GM12878 (cell line): ENCODE measurements at places on chromosomes 13 and 19.

DNA sequence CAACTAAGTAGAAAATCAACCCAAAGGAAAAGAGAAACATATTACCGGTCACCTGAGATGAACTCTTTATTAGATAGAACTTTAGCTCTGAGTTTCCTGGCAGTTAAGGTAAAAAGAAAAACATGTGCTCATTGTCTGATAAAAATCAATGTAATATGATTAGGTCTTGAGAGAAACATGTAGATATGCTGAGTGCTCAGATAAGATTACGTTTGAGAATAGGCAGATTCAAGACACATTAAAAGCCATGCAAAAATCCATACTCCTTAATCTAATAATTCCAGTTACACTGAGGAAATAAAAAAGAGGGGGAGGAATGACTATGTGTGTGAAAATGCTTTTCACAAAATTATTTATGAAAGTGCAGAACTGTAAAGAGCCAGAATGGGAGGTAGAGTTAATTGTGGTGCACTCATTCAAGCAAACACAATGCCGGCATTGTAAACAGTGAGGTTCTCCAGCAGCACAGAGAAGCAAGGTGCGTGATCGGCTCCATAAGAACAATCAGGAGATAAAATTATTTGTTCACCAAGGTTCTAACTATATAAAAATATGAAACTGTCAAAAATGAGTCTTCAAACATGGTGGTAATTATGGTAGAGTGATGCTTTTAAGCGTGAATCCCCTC lies 88.8 kb downstream of the MBNL2 start:
- no peak for DNase-seq

DNA sequence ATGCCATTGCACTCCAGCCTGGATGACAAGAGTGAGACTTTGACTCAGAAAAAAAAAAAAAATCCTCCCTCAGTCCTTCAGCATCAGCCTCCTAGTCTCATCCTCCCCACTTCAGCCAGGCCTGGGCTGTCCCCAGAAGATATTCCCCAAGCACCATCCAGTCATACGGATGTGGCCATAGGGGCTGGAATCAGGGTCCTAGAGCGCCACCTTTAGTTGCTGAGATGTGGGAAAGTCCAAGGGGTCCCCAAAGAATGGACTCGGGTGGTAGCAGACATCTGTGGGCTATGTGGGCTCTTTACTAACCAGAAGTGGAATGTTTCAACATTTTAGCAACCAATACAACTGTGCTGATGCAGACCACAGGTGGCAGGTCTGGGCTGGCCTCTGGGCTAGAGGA lies 3.1 kb upstream of the TYROBP start:
- no peak for DNase-seq

GRCh38 chr13:99991828-99992775 lies 10.5 kb downstream of the ZIC2 start:
- DNase-seq = no peak

DNA sequence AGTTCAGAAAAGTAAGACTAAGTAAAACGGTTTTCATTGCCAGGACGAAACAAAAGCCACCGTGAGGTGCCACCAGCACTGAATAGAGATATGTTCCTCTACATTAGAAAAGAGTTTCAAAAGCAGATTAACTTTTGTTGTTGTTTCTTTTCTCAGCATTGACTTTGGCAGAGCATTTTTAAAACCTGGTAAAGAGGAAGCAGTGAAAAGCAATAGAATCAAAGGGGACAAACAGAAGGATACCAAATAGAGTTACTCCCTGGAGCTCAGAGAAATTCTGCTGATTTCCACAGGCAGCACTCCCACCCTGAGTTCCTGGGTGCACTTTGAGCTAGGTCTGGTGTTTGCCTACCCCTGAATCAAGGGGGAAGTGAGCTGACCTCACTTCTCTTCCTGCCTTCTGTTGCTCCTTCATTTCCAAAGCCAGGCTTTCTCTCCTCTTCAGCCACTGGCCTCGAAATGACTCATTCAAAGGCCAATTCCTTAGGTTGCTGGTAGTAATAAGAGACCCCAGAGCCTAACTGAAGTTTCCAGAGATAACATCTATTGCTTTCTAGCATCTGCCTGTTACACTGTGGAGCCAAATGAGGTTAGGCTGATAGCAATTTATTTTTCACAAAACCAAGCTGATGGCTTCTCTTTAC lies 11.3 kb upstream of the ERICH6B start:
- DNase-seq = no peak

DNA sequence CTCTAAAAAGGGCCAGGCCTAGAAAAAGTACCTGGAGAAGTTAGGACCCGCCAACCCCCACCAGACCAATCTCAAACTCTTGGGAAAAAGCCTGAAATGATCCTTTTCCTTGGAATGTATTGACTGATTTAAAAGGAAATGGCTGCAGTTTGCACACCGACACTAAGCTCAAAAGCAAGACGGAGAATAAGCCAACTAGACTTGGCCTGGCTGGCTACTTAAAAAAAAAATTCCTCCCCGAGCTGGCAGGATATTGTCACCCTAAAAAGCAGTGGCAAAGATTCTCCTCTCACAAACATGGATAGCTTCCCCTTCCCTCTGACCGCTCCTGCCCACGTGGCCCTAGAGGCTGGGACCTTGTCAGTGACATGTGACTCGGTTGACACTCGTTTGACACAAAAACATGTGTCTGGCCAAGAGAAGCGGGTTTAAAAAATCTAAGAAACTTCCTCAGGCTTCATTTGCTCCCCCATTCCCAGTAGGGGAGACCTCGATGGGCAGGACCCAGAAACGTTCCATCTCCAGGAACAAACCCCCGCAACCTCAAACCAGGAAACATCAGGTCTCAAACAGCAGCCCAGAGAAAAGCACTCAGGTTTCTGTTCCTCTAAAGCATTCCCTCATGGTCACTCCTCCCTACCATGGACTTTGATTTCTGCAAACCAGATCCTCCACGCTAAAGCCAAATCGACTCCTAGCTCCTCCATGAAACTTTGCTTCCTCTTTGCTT lies 1.3 kb downstream of the RFX1 start:
- DNase-seq = peak; percentile 34

GRCh38 chr13:35465371-35465770 lies 11.1 kb downstream of the MAB21L1 start:
- no peak for DNase-seq

GRCh38 chr19:7988307-7988706 lies 17.1 kb downstream of the ELAVL1 start:
- DNase-seq = no peak

GRCh38 chr19:1206864-1207450 lies 1.4 kb downstream of the STK11 start:
- no peak for DNase-seq

DNA sequence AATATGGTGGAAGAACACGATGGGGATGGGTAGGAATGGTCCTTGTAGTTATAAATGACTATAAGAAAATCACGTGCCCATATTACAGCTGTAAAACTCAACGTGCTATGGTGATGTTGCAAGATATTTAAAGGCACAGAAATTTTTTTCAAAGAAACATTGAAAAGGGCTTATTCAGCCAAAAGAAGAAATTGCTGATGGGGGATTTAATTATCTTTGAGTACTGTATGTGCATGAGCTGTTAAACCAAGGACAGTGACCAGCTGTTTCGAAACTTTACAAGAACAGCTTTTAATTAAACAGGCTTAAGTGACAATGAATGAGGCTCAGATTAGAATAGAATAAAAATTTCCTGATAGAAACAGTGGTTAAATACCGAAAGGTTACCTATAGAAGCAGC lies 339.0 kb downstream of the HS6ST3 start:
- no peak for DNase-seq

GRCh38 chr13:99041788-99042187 lies 63.9 kb upstream of the DOCK9 start:
- DNase-seq = peak; percentile 76

- no peak for DNase-seq
Observed at GRCh38 chr13:53041968-53042516, 13.4 kb downstream of the OLFM4 start.

DNA sequence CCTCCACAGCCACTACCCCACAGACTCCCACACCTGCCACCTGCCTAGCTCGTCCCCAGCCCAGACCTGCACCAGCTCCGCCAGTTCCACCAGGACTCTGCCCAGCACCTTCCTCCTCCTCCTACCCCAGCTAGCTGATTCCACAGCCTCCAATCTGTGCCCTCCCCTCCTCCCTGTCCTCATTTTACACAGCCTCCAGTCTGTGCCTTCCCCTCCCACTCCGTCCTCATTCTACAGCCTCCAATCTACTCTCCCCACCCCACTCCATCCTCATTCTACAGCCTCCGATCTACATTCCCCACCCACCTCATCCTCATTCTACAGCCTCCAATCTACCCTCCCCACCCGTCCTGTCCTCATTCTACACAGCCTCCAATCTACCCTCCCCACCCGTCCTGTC lies 7.3 kb downstream of the MYDGF start:
- DNase-seq = no peak

GRCh38 chr19:12778017-12778904 lies 2.9 kb upstream of the HOOK2 start:
- DNase-seq = no peak

DNA sequence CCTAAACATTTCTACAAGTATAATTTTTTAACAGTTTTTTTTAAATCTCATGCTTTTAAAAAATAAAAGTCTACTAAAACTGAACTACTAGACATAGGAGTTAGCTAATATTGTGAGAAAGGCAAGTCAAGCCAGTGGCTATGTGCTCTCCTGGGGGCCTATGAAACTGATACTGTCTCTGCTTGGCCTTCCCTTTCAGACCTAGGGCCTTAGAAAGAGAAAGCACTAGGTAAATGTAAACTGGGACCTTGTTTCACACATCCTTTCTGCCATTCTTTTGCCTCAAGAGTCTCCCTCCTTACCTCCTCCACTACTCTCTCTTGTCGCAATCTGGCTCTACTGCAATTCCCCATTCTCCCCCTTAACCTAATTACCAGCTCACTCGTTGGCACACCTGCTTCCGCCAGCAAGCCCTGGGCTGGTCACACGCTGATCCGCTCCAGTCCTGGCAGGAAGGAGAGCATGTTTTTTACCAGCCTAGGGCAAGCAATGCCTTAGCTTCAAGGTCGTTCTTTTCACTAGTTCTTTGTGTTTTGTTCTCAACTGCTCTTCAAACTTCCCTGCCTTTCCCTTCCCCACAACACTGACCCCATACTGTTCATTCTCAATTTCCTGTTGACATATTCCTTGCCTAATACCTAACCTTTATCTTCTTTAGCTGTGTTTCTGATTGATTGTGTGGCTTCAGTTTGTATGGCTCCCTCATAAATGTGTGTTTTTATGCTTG lies 23.1 kb downstream of the TBC1D4 start:
- DNase-seq = peak; percentile 49

GRCh38 chr13:21434588-21434987 lies 24.5 kb downstream of the ZDHHC20 start:
- DNase-seq = no peak

- DNase-seq = no peak
Observed at GRCh38 chr19:18433015-18433691, 4.8 kb downstream of the ISYNA1 start.

DNA sequence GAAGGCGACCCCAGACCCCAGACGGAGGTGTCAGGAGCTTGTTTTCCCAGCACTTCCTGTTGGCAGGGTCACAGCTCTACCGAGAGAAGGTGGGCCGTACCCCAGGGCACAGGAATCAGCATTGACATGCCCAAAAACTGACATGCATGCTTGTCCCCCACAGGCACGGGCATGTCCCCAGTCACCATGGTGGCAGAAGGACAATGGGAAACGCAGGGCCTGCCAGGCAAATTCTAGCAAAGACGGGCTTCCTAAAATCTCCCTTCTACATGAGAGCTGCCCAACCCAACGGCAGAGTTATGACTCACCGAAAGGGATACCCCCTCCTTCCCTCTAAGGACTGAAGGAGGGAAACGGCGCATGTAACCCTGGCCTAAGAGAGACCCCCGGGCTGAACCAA lies 18.5 kb downstream of the TSHZ3 start:
- no peak for DNase-seq

DNA sequence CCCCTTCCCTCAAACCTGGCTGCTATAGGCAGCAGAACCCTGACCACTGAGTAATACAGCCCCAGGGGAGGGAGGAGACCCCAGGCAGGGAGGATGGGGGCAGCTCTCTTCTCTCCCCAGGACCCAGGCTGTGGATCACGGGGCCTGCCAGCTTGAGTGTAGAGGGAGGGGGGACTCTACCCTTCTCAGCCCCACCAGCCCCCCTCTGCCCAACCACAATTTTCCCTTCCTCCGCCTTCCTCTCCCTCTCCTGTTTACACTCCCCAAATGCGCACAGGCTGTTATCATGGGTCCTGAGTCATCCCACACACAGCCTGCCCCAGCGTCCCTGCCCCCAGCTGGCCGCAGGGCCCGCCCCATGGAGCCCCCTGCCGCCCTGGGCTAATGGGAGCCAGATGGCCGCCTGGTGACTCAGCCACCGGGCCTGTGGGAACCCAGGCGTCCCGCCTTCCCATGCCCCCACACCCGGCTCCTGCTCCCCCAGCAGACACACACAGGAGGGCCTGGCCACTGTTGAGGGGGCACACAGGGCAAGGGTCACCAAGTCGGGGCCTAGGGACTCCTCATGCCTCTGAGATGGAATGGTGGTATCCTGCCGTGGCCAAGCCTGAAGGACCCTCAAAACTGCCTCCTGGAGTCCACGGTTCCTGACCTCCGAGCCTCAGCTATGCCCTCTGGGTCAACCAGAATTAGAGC lies 13.6 kb downstream of the CCDC97 start:
- no peak for DNase-seq

- no peak for DNase-seq
Observed at GRCh38 chr13:50908371-50908770, 1.2 kb upstream of the RNASEH2B start.

DNA sequence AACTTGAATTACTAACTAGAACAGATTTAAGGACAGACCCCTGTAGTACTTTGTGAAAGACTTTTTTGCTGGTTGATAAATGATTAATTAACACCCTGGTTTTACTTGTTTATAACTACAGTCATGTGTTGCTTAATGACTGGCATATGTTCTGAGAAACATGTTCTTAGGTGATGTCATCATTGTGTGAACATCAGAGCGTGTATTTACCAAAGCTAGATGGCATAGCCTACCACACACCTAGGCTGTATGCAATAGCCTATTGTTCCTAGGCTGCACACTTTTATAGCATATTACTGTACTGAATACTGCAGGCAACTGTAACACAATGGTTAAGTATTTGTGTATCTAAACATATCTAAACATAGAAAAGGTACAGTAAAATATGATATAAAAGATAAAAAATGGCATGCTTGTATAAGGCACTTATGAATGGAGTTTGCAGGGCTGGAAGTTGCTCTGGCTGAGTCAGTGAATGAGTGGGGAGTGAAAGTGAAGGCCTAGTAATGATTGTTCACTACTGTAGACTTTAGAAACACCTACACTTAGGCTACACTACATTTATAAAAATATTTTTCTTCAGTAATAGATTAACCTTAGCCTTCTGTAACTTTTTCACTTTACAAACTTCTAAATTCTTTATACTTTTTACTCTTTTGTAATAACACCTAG lies 260.3 kb downstream of the KCNRG start:
- no peak for DNase-seq

DNA sequence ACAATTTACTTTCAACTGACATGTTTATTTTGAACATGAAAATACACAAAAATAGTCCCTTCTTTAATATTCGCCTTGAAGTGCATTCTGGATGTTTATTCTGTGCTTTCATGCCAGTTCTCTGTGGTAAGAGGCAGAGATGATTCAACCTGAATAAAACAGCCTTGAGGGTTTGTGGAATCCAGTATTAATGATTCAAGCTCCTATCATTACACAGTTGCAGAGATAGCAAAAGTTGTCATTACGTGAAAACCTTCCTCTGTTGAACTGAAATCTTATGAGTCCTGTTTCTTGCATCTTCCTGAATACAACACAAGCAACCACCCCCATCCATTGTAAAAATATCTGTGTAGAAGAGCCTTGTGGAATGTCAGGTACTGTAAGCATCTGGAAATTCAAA lies 142.3 kb upstream of the HTR2A start:
- no peak for DNase-seq
